ENCODE measurements at places on chromosomes 3 and 15. TPM values are rescaled to one million over a fixed set of nuclear protein-coding genes. Genes with fewer than 3 reads are reported as not detected.

- DNase-seq, result no peak
- no peak overlapping the region for H3K27ac ChIP-seq
- H3K36me3 ChIP-seq, result no peaks in the 10 kb centered on the region
- no peak overlapping the region for H3K4me3 ChIP-seq
- H3K27me3 ChIP-seq, result peaks cover 6% of the 10 kb centered on the region
- peaks cover 9% of the 10 kb centered on the region for H3K4me1 ChIP-seq
These were observed 7.3 kb upstream of the CFAP91 start for GRCh38 chr3:119695480-119695879.

DNA sequence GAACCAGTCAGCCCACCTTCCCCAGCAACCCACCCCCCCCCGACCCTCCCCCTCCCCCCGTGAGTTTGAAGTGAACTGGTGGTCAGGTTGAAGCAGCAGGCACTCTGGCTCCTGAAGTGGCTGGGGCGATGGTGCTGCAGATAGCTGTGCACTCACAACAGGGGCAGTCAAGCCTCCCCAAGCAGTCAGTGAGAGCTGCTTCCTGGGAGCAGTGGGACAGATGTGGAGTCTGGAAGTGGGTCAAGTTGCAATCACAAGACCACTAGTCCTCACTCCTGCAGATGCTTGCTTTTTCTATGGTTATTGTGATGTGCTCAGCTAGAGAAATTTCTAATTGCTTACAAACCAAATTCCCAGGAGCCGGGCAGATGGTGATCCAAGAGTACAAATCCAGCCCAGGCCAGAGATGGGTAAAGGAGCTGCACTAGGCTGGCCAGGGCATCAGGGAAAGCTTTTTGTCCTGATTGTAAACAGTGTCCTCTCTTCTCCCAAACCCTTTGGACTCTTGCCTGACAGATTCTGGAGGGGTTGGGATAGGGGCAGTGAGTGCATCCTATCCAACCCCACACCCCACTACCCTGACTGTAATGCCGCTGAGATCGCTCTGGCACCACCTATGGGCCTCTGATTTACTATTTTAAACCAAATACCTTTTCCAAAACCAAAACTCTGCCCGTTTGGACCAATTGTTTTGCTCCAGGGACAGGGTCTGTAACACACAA is 9.8 kb upstream of the CLPX start:
- H3K4me1 ChIP-seq, result no peaks in the 10 kb centered on the region
- H3K27ac ChIP-seq, result no peak overlapping the region
- no peak overlapping the region for H3K4me3 ChIP-seq
- DNase-seq, result no peak

DNA sequence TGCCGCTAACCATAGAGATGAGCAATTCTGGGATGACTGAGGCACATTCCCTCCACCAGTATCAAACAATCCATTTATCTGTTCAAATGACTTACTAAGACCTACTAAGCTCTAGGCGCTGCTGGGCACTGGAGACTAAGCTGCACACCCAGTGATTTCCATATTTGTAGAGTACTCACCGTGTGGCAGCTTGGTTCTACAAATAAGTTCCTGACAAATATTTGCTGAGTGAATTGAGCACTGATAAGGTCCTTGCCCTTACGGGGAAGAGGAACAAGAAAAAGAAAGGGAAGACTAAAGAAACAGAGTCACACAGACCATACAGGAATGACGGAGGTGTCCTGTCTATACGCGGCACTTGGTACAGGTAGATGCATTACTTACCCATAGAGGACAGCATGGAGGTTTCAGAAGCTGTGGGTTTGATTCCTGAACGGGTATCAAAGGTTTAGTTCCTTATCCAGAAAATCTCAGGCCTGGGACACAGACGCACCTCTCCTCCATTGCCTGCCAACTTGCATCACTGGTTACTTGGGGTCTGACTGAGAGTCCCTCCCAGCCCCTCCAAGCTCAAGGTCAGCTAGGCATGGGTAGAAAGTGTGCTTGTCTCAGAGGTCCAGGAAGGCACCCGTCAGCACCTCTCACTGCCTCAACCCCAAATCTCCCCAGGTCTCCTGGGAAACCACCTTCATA is 298.6 kb upstream of the LYSMD4 start:
- no peak overlapping the region for H3K27ac ChIP-seq
- no peaks in the 10 kb centered on the region for H3K4me1 ChIP-seq
- no peaks in the 10 kb centered on the region for H3K27me3 ChIP-seq
- no peaks in the 10 kb centered on the region for H3K36me3 ChIP-seq
- no peak overlapping the region for H3K4me3 ChIP-seq
- no peak for DNase-seq

GRCh38 chr3:153752405-153753027 is 368.7 kb upstream of the ARHGEF26 start:
- no peaks in the 10 kb centered on the region for H3K4me1 ChIP-seq
- H3K27me3 ChIP-seq, result no peaks in the 10 kb centered on the region
- H3K36me3 ChIP-seq, result no peaks in the 10 kb centered on the region
- H3K4me3 ChIP-seq, result no peak overlapping the region
- no peak for DNase-seq
- H3K27ac ChIP-seq, result no peak overlapping the region

DNA sequence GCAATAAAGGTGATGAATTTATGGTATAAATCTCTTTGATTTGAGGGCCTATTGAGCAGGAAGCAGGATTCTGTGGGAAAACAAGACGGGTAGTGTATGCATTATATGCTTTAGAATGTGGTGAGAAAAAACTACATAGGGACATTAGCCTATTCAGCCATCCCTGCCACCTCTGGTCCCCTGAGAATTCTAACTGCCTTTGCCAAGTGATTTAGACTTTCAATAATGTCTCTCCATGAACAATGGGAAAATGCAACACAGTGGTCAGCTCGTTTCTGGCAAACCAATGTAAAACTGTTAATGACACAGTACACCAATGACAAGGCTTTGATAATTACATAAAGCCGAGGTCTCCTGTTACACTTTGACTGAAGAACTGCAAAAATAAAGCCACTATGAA is 314.7 kb upstream of the CNTN4 start:
- H3K27ac ChIP-seq, result no peak overlapping the region
- DNase-seq, result no peak
- no peaks in the 10 kb centered on the region for H3K27me3 ChIP-seq
- no peak overlapping the region for H3K4me3 ChIP-seq
- H3K36me3 ChIP-seq, result no peaks in the 10 kb centered on the region

DNA sequence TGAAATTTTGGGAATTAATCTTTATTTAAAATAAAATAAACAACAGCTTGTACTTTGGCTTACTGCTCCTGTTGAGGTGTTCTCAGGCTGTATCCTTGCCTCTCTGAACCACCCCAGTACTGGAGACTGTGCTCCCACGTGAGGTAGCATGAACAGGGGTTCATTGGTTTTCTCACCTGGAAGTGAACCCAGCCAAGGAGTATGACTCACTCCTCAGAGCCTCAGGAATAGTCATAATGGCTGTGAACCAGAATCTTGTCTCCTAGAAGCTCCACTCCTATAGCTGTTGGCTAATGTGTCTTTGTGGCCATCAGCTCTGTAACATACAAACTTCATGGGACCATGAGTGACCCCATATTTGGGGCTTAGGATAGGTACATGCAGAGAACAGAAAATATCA is 122.5 kb upstream of the ST8SIA2 start:
- peaks cover 4% of the 10 kb centered on the region for H3K27me3 ChIP-seq
- no peak overlapping the region for H3K4me3 ChIP-seq
- H3K4me1 ChIP-seq, result no peaks in the 10 kb centered on the region

- H3K36me3 ChIP-seq, result peaks cover 17% of the 10 kb centered on the region
- H3K4me1 ChIP-seq, result peaks cover 24% of the 10 kb centered on the region
- H3K27me3 ChIP-seq, result peaks cover under 1% of the 10 kb centered on the region
- no peak overlapping the region for H3K27ac ChIP-seq
These were observed 2.0 kb downstream of the MYEF2 start for GRCh38 chr15:48176112-48176511.

TCTA gene
- total RNA-seq, result 25.2 TPM

SHF gene
- total RNA-seq, result 1.3 TPM

Data from activated CD8-positive, alpha-beta T cell treated with anti-CD3 and anti-CD28 coated beads, Interleukin-2, amount 10 ng/mL, durations not matched to agents 7 days and 5 days (primary cell).